CD4-positive, alpha-beta T cell treated with Interleukin-15 for 4 hours (primary cell): ENCODE measurements at places on chromosomes 2 and 18.

- no peak for DNase-seq
Measured at GRCh38 chr18:72544092-72544886, at the start of gene CBLN2. CBLN2 (minus strand) TSS chr18:72544342; CDS start chr18:72542160, 2,182 bp downstream.

- no peak for DNase-seq
Measured at GRCh38 chr2:8089596-8089995, 592.3 kb upstream of the ID2 start.

GRCh38 chr2:16154501-16155280 is 214.3 kb downstream of the MYCN start:
- DNase-seq: no peak

DNA sequence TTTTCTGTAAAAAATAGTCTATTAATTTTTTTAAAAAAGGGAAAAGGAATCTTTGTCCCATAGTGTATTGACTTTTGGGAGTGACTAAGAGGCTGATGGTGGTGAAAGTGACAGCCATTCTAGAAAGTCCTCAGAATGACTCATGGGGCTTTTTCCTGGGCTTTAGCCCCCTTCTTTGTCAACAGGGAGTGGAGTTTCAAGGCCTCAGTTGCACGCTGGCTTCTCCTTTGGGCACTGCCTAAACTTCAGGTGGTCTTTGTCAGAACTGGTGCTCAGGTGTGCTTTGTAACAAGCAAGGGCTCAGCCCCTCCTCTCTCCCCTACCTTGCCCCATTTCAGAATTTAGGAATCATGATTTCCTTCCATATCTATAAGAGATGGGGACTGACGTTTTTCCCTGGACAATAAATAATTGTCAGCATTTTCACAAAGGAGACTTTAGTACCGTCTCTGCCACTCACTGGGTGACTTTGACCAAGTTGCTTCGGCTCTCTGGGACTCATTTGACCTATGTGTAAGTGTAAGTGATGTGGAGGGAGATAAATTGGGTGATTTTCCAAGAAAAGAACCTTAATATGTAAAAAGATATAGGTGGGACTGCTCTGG is 61.2 kb upstream of the IGFBP2 start:
- DNase-seq: no peak
